ENCODE measurements at places on chromosomes 1 and 21.

- no peak for DNase-seq
Observed at GRCh38 chr1:109290998-109291397, 8.1 kb upstream of the PSRC1 start.

DNA sequence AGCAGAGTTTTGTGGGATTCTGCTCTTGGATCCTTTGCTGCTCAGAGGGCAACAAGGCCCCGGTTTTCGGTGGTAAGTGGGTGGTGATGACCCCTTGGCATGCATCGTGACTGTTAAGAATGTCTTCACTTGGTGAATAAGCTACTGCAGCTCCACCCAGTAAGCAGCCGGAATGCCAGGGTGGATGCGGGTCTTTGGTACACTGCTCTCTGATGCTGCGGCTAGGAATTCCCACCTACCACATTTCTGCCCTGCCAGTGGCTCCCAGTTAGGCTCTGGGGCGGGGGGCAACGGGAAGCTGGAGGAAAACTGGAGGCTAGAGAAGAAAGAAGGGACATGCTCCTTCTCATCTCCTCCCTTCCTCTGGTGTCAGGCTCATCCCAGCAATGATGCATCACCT lies 180.4 kb upstream of the GALNT2 start:
- no peak for DNase-seq

DNA sequence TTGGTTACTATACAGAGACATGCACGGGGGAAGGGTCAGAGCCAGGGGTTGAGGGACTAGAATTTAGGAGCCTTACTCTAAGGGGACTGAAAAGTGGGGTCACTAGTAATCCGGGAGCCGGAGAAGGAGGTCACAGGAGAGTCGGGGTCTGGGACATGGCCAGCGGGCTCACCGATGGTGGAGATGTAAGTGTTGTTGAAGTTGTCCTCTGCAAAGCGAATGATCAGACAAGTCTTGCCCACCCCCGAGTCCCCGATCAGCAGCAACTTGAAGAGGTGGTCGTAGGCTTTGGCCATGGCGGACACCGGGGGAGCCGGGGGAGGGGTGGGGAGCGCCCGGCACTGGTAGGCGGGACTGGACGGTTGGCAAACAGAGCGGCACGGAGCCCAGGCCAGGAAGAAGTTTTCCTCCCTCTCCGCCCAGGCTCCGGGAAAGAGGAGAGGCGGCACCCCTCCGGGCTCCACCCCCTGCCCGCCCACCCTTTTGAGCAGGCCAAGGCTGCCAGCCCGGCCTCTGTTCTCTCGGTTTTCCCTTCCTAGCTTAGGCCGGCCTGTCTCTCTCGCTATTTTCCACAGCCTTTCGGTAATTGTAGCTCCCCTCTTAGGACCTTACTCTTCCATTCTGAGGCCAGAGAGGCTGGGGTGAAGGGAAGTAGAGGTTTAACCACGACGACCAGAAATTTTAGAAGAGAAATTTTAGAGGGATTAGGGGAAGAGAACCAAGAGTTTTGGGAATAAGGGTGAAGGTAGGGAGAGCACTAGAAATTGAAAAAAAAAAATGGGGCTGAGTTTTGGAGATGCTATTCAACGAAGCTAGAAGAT lies at the start of gene RAB13:
Gene RAB13, minus strand, starts transcription at position 399 of the 821 bp plus-strand sequence. Its CDS starts 103 bp downstream, at position 296.
- peak; percentile 93 for DNase-seq

DNA sequence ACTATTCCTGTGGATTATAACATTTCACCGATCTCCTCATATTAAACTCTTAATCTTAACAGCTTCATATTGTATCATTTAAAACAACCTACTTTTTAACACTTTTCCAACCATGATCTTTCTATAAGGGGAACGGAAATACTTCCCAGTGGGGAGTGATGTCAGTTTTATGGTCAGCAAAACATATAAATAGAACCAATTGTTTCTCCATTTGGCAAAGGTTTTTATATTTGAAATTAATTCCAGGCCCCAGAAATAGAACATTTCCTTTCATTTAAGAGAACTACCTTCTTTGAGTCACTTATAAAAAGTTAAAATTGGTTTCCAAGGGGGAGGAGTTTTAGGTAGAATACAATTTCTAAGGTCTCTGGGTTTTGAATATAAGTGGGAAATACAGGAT lies 189.6 kb downstream of the TGFBR3 start:
- no peak for DNase-seq

DNA sequence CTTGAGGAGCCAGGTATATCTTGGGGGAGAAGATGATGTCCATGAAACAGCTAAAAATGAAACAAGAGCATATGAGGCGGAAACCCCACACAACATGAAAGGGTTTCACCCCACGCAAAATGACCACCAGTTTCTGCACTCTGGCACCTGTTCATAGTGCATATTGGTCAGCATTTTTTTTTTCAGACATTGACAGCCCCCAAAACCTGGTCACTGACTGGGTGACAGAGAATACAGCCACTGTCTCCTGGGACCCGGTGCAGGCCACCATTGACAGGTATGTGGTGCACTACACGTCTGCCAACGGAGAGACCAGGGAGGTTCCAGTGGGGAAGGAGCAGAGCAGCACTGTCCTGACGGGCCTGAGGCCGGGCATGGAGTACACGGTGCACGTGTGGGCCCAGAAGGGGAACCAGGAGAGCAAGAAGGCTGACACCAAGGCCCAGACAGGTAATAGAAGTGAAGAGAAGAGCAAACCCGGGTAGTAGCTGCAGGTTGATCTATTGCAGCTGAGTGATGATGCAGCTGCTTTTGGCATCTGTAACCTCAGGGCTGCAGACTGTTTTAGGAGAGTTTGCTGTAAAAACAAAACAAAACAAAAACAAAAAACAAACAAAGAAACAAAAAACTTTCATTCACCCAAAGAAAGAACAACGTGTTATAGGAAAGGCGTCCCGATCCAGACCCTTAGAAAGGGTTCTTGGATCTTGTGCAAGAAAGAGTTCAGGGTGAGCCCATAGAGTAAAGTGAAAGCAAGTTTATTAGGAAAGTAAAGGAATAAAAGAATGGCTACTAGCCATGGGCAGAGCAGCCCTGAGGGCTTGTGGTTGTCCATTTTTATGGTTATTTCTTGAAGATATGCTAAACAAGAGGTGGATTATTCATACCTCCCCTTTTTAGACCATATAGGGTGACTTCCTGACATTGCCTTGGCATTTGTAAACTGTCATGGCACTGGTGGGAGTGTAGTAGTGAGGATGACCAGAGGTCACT lies 51.0 kb downstream of the TNN start:
- no peak for DNase-seq

DNA sequence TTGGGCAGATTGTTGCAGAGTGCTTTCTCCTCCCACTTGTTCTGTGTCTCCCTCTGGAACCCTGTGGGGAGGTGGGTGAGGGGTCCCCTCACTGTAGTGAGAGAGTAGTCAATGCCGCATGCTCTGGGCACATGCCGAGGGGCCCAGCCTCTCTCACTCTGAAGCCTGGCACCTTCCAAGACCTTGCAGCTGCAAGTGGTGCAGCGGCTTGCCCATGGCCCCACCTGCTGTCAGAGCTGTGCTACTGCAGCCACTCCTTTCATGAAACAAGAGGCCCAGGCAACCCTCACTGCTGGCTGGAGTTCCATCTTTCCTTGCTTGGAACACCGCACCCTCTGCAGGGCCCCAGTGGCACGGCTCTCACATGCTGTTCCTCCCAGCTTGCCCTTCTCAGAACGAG lies 58.4 kb upstream of the COL6A1 start:
- DNase-seq, result no peak

DNA sequence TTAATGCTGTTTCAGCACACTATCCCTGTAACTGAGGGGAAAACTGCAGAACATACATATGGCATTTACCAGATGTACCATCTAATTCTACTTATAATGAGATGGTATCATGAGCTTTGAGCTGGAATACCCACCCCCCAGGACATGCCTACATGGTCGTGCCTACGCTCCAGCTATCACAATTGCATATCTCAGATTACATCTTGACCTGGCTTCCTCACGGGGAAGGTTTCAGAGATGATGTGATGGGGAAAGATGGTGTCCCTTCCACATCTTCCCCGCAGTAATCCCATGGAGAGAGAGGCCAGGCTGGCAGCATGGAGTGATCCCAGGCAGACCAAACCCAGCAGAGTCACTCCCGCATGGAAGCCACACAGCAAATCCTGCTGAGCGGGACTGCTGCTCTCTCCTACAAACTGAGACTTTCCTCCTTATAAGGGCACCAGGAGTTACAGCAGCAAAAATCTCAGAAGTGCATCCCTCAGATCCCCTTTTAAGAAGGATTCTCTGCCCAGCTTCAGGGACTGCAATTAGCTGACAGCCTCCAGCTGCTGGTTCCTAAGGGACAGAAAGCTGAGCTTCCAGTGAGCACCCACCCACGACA lies 67.1 kb downstream of the KCNH1 start:
- DNase-seq, result no peak

DNA sequence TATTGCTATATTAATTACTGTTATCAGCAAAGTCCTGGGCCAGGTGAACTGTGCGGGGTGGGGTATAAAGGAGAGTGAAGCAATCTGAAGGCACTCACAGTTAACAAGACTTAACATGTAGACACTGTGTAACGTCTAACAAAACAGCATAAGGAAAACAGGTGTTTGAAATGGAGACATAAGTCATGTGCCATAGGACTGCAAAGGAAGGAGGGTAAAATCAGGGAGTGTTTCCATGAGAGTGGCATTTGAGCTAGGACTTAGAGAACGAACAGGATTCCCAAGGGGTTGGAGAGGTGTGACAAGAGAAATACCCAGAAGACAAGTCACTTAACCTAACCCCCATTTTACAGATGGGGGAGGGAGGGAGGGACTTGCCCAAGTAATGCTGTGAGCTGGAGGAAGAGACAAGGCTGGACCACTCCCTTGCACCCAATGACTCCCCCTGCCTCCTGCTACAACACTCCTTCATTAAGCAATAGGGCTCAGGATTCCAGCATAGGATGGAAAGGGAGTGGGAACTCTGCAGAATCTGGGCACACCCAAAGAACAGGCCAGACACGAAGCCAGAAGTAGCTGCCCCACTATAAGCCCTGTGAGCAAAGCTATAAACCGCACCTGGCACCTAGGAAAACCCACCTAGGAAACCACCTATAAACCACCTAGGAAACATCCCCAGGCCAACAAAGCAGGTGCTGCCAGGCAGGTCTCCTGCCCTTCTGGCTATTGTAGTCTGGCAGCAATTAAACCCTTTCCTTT lies 6.6 kb downstream of the PEF1 start:
- no peak for DNase-seq

- peak; percentile 75 for DNase-seq
Observed at GRCh38 chr1:61254634-61255357, 172.4 kb downstream of the NFIA start.

DNA sequence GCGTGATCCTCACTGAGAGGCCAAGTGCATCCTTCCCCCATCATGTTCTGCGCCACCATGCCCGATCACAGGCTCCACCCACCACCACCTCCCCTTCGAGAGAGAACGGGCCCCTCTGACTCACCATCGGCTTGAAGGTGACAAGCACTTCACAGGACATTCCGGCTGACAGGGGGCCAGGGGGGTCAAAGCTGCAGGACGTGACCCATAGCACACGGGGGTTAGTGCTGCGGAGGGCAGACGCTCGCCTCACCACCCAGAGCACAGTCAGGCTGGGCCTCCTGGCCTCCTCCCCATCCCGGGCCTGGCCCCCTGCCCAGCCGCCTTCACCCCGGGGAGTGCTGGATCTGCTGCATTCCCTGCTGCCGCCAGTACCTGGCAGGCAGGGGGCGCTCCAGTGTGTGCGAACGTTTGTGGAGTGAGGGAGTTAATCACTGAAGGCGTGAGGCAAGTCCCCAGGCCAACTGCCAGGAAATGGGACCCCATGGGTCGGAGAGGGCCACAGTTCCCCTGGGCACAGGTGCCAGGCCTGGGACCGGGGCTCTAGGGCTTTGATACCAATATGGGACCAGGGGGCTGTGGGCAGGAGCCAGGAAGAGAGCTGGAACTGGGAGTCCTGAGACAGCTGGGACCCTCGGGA lies 40.9 kb upstream of the TMEM52 start:
- DNase-seq, result peak; percentile 55

- no peak for DNase-seq
Observed at GRCh38 chr1:208039536-208040332, 128.8 kb upstream of the CD34 start.

DNA sequence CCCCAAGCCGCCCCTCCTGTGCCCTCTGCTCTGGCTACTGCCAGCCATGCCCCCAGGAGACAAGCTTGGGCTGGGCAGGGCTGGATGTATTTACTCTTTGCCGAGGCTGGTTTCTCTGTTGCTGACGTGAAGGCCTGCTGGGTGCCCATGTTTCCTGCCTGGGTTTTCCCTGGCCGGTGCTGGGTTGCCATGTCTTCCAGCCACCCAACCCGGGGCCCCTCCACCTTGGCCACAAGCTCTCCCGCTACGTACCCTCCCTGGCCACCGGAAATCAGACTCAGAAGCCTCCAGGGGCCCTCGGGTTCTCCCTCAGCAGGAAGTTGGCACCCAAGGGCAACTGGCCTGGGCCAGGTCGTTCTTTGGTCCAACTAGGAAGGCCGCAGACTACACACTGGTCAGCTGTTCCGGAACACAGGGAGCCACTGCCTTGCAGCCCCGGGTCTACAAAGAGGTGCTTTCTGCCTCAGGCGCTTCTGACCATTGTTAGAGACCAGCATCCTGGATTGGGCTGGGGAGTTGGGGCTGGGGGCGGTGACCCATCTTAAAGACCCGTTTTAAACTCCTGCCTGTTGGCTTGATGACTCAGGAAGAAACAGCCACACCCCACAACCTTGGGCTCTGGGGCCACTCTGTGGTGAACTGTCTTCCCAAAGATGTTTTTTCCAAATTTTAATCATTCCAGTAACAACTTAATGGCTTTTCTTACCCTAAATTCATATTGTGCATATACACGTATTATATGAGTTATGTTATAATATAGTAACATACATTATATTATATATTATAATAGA lies 71.2 kb upstream of the RUNX3 start:
- DNase-seq, result no peak

DNA sequence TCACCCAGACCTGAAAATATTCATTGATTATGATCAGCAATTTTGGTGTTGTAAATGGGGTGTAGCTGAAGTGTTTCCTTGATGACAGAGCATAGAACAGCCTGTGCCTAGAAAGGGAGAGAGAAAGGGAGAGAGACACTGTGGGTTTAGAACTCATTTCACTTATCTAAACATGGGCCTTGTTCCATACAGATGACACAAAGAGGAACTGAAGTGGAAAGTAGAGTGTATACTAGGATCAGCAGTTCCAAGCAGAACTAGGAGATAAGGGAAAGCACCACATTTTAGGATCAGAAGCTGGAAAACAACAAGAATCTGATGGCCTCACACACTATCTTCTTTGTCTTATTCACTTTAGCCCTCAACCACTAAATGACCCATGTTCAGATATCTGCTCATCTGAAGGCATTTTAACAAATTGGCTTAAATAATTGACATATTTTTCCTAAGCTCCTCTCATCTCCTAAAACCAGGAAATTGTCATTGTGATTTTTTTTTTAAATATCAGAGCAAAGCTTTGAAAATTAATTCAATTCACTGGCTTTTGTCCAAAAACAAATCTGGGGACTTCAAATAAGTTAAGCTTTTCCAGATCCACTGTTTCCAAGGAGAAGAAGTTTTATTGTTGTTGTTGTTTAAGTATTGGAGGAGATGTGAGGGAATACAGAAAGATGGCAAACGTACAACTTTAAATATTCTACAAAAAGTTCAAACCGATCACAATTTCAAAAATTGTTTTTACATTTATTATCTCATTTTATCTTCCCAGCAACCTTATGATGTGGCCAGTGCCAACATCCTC lies 103.8 kb downstream of the LYPLAL1 start:
- DNase-seq, result no peak

Measured in NCI-H446 (cell line).